ENCODE measurements at places on chromosomes 4 and X.

DNA sequence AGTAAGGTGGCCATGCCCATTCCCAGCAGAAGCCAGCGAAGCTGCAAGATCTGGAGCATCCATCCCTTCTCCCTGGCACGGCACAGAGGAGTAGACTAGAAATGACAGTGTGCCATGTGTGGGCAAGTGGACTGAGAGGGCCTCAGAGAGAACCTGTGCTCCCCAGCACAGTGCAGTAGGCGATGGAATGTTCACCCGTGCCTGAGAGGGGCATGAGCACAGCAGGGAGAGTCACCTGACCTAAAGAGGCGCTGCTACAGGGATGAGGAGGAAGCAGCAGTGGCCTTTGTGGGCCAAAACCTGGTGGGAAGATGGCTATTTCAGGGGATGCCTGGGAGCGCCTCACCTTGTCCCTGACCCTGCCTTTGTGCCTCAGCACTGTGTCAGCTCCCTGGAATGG lies 8.0 kb upstream of the CDKN2AIP start:
- no peak for DNase-seq

- DNase-seq: no peak
Observed at GRCh38 chrX:153164733-153165132, 14.4 kb upstream of the MAGEA1 start.

- no peak for DNase-seq
Observed at GRCh38 chrX:12825801-12826200, 34.6 kb downstream of the PRPS2 start.

- DNase-seq: no peak
Observed at GRCh38 chr4:110107866-110108265, 90.5 kb downstream of the ELOVL6 start.

GRCh38 chr4:31043382-31044062 lies 323.4 kb downstream of the PCDH7 start:
- DNase-seq: no peak

GRCh38 chr4:143016171-143016570 lies 168.5 kb upstream of the USP38 start:
- no peak for DNase-seq

- no peak for DNase-seq
Observed at GRCh38 chr4:114021451-114021850, 42.0 kb upstream of the ARSJ start.

DNA sequence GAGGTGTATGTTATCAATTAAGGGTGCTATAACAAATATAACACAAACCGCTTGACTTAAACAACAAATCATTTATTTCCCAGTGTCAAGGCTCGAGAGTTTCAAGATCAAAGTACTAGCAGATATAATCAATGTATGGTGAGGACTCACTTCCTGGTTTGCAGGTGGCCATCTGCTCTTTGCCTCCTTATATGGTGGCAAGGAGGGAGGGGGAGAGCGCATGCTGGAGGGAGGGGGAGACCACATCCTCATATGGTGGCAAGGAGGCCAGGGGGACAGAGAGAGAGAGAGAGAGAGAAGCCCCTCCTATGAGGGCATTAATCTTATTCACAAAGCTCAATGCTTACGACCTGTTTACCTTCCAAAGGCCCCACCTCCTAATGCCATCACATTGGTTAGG lies 372.3 kb upstream of the SPOCK3 start:
- no peak for DNase-seq

DNA sequence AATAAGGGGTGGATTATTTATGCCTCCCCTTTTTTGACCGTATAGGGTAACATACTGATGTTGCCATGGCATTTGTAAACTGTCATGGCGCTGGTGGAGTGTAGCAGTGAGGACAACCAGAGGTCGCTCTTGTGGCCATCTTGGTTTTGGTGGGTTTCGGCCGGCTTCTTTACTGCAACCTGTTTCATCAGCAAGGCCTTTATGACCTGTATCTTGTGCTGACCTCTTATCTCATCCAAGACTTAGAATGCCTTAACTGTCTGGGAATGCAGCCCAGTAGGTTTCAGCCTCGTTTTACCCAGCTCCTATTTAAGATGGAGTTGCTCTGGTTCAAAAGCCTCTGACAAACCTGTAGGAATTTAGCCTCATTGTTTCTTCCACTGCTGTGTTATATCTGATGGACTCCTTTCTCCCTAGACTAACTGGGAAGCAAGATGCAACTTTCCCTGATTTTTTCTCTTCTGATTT lies 71.4 kb downstream of the TMEM131L start:
- DNase-seq: no peak

- DNase-seq: no peak
Observed at GRCh38 chrX:116961872-116962582, 499.3 kb upstream of the CT83 start.

GRCh38 chr4:83599183-83599582 lies 63.3 kb downstream of the GPAT3 start:
- no peak for DNase-seq

GRCh38 chrX:134459683-134460004 lies 321 bp upstream of the HPRT1 start:
- DNase-seq: no peak

- no peak for DNase-seq
Observed at GRCh38 chrX:74511704-74512103, 90.4 kb downstream of the SLC16A2 start.

DNA sequence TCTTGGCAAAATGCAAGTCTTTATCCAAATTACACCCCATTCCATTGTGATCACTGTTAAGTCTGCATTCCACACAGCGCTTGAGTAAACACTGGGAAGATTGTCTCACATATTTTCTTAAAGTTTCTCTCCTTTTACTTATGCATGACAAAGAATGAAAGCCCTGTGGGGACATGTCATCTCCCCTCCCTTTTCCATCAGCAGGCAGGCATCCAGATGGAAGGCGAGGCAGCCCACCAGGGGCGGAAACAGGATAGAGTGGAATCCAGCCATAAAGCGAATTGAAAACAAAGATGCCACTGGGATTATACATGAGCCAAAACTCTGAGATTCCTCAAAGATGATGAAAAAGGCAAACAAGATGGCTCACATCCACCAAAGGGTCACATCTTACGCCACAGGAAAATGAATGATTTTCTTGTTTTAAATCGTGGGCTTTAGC lies 78.2 kb downstream of the AFAP1 start:
- no peak for DNase-seq

Data from NCI-H2107 (cell line).